ENCODE measurements at places on chromosomes 4 and X. TPM values are rescaled to one million over a fixed set of nuclear protein-coding genes. Genes with fewer than 3 reads are reported as not detected.
A peak's percentile ranks its signal among the peaks of the same experiment; 100 is the strongest.

Gene MTMR8
- 0.85 TPM for total RNA-seq

Gene ZCCHC13
- total RNA-seq = not detected

- DNase-seq = no peak
Measured at GRCh38 chr4:146567396-146567795, 45.7 kb upstream of the SLC10A7 start.

DNA sequence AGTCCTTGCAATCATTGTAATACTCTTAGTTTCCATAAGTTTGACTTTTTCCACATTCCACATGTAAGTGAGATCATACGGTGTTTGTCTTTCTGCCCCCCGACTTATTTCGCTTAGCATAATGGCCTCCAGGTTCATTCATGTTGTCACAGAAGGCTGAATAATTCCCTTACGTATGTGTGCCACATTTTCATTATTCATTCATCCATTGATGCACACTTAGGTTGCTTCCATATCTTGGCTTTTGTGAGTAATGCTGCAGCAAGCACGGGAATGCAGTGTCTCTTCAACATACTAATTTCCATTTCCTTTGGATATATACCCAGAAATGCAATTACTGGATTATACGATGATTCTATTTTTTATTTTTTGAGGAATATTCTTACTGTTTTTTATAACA lies 22.0 kb upstream of the VEGFC start:
- DNase-seq = no peak

GRCh38 chrX:154986826-154987575 lies 35.5 kb downstream of the F8 start:
- DNase-seq = no peak

Gene CT47B1
- total RNA-seq = not detected

- DNase-seq = no peak
Measured at GRCh38 chr4:8542776-8543525, 37.2 kb upstream of the GPR78 start.

Gene GAGE12F
- not detected for total RNA-seq

DNA sequence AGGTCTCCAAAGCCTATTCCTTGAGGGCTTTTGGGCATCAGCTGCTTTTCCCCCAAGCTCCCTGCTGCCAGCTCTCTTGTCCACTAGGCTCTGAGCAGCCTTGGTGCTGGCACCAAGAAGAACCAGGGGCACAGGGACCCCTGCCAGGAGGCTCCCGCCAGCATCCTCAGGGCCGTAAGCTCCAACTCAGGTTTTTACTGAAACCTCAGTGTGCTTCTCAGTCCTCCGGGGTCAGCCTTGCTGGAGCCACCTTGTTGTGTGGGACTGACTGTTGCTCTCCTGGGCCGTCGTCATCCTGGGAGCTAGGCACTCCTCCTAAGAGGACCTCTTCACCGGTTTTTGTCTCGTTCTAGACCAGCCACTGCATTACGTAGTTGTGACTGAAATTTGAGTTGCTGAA lies 38.9 kb downstream of the NOP14 start:
- DNase-seq = no peak

Gene ALAS2
- 6.9 TPM for total RNA-seq

Gene IGFBP7
- 6,655 TPM for total RNA-seq

Gene SLIT2
- total RNA-seq = 25.2 TPM

DNA sequence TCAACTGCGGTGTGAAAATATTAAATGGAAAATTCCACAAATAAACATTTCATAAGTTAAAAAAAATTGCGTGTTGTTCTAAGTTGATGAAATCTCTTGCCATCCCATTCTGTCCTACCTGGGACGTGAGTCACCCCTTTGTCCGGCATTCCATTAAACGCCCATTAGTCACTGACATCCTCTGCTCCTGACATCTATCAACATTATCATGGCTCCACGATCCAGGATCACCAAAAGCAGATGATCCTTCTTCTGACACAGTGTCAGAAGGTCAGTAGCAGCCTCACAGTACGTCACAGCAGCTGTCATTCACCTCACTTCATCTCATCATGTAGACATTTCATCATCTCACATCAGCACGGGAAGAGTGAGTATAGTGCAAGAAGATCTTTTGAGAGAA lies 125.7 kb downstream of the ZNF827 start:
- DNase-seq = no peak

DNA sequence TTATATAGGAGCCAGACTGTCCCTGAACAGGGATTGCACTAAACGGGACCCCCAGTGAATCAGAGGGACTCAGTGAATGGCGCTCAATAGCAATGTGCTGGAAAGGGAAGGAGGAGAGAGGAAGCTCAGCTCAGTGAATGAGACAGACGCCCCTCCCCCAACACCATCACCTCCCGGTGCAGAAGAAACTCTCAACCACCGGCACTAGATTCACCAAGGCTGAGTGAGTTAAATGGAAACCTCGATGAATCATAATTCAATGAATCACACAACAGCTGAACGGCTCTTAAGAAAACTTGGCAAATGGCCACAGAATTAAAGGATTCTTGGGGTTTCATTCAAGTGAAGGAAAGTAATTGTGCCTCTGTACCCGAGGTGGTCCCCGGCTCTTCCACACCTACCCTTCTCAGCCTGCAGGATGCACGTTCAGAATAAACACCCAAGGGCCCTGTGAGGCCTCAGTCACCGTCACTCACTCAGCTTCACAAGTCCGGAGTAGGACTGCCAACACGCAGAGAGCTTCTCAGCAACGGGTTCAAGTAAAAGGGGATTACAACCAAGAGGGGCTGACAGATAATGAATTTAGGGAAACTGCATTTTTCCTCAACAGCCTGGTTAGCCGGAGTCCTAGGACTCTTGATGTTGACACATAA lies 29.3 kb downstream of the CRMP1 start:
- no peak for DNase-seq

GRCh38 chrX:63434206-63434605 lies 83.1 kb upstream of the SPIN4 start:
- no peak for DNase-seq

- DNase-seq = no peak
Measured at GRCh38 chr4:144716778-144717177, 70.8 kb downstream of the HHIP start.

- no peak for DNase-seq
Measured at GRCh38 chr4:140090215-140090731, 63.7 kb downstream of the MAML3 start.

- DNase-seq = no peak
Measured at GRCh38 chrX:155767051-155767875, 113.9 kb upstream of the VAMP7 start.

DNA sequence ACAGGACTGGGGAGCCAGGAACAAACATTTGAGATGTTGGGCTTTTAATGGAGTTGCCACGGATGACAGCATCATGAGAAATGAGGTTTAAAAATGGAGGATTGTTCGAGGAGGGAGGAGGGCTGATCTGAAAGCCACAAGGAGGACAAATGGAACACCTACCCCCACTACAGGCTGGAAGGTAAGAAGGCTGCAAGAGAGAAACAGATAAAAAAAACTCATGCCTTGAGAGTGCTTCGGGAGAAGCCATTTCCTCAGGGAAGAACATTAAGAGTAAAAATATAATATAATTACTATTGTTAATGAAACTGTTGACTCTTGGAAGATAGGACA lies 119.5 kb upstream of the MAP9 start:
- DNase-seq = no peak

DNA sequence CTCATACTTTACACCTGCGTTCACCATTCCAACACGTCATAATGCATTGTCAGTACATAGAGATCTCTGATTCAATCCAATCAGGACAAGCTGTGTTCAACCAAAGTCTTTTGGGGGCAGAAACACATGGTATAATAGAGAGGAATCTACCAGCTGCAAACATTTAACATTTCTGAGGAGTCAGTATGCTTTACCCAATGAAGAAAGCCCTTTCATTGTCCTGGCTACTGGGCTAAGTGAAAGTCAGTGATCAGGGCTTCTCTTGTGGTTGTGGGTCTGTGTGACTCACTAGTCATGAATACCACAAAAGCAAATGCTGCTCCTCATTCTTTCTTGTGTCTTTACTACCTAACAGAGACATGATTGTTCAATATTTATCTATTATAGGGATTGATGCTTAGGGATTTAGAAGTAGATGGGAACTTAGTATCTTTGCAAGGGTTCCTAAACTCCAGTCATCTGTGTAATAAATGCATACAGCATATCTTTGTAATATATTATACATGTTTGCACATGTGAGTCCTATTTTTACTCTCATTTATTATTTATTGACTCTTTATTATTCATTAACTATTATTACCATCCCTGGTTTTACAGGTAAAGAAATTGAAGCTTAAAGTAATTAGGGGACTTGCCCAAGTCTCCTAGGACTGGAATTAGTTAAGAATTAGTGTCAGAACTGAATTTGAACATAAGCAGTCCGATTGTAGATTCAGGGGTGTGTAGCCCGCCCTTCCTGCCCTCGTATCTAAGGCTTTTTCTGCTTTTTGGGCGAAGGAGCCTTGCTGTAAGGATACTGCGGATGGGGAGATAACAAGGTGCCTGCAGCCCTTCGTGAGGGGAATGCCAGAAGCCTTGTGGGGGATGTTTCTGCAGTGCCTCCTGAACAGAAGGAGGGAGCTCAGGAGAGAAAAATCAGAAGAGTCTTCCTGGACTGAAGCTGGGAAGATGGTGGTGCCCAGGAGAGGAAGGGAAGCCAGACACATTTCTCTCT lies 353.1 kb upstream of the BOD1L1 start:
- no peak for DNase-seq

DNA sequence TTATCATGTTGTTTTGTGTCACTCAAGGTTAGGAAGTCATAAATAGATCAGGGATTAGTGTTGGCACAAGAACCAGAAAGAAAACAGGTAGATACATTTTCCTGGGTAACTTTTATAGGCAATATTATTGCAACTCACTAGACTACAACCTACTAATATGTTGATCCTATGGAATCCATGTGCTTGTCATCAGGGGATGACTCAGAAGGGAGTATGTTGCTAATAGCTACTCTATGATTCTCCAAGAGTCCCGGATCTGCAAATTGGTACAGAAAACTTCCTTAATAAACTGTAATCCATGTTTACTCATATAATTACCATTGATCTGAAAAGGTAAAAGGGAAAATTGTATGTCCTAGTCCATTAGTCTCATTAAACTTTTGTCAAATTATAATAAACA lies 11.7 kb upstream of the GNRHR start:
- no peak for DNase-seq

DNA sequence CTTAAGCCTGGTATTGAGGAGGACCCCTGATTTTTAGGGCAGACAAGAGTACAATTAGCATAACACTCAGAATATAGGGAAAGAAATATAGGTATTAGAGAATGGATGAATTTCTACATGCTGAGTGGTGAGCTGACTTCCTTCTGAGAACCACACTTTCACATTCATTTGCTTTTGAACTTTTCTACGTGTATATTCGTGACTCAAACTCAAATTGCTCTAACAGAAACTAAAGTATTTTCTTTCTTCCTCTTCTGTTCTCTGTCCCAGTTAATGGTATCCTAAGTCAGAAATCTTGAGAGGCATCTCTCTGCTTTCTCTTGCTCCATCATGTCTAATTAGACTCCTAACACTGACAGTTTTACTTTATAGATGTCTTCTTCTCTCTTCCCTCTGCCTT lies 103.2 kb upstream of the CITED1 start:
- no peak for DNase-seq

DNA sequence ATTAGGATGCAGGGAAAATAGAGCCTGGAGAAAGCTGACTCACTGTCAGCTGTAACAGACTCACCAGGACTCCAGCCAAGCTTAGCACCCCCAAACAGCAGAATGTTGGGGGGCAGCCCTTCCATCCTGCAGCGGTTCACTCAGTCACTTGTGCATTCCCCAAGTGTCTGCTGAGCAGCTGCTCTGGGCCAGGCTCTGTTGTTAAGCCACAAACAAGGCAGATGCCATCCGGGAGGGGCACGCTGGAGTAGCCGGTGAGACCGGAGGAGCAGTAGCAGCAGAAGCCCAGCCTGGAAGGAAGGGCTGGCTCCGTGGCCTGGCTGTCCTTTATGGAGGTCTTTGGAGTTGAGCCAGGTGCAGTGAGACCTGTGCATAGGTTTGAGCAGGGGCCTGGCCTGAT lies 22.0 kb downstream of the CCNQ start:
- DNase-seq = no peak

- DNase-seq = no peak
Measured at GRCh38 chr4:8160572-8160971, 2.0 kb upstream of the ABLIM2 start.

GRCh38 chr4:82753238-82753637 lies 45.4 kb downstream of the SCD5 start:
- no peak for DNase-seq

Gene KLHL13
- 7.0 TPM for total RNA-seq

Gene HHIP
- total RNA-seq = 2.2 TPM

- no peak for DNase-seq
Measured at GRCh38 chrX:37825215-37825842, 22.0 kb downstream of the DYNLT3 start.

DNA sequence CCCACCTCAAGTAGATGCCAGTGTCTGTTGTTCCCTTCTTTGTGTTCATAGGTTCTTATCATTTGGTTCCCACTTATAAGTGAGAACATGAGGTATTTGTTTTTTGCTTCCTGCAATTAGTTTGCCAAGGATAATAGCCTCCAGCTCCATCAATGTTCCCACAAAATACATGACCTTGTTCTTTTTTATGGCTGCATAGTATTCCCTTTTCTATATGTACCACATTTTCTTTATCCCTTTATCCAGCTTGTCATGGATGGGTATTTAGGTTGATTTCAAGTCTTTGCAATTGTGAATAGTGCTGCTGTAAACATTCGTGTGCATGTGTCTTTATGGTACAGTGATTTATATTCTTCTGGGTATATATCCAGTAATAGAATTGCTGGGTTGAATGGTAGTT lies 138.4 kb downstream of the GLRA3 start:
- DNase-seq = no peak

GRCh38 chr4:74335341-74336021 lies 27.2 kb downstream of the EPGN start:
- DNase-seq = no peak

GRCh38 chrX:24395775-24396174 lies 35.3 kb downstream of the SUPT20HL1 start:
- peak; percentile 82 for DNase-seq

DNA sequence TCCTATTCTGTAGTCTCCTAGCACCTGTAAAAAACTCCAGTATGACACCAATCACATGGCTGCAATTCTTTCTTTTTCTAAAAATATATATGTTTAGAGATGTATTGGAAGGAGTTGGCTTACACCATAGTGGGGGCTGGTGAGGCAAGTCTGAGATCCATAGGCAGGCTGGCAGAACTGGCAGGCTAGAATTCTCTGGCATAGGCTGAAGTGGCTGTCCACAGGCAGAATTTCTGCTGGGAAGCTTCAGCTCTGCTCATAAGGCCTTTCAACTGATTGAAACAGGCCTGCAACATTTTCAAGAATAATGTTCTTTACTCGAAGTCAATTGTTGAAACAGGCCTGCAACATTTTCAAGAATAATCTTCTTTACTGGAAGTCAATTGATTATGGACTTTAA lies 37.0 kb downstream of the FGF2 start:
- no peak for DNase-seq

- DNase-seq = no peak
Measured at GRCh38 chr4:89243733-89244252, 63.8 kb downstream of the GPRIN3 start.

Measured in ascending aorta (tissue), 2 donors.